ENCODE measurements at places on chromosomes 7 and 10. TPM values are rescaled to one million over a fixed set of nuclear protein-coding genes. Genes with fewer than 3 reads are reported as not detected.

- DNase-seq = no peak
- peak overlapping the region; percentile 70 for H3K4me3 ChIP-seq
- H3K27me3 ChIP-seq = no peaks in the 10 kb centered on the region
- H3K4me1 ChIP-seq = peaks cover 50% of the 10 kb centered on the region
- no peaks in the 10 kb centered on the region for H3K36me3 ChIP-seq
- peak overlapping the region; percentile 38 for H3K27ac ChIP-seq
Measured at GRCh38 chr7:142711746-142712616, 37.3 kb upstream of the PRSS1 start.

- H3K4me3 ChIP-seq = no peak overlapping the region
- no peak for DNase-seq
- H3K36me3 ChIP-seq = no peaks in the 10 kb centered on the region
Measured at GRCh38 chr7:142389544-142389943, 131.7 kb upstream of the PRSS58 start.

DNA sequence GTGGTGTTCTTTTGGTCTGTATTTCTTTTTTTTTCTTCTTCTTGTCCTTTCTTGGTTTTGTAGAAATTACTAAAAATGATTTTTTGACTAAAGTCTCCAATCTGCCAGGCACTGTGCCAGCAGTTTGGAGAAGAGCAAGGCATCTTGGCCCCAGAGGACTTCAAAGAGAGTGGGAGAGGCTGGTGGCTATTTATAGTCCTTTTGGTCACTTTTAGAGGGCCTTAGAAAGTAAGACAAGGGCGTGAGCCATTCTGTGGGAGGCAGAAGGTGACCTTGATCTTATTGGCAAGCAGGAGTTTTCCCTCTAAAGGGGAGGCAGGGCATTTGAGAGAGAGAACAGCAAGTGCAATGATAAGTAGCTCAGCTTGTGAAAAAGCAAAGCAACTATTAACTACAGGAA, 211.9 kb downstream of the GALNT17 start:
- no peaks in the 10 kb centered on the region for H3K27me3 ChIP-seq
- no peak overlapping the region for H3K27ac ChIP-seq
- DNase-seq = no peak
- H3K36me3 ChIP-seq = no peaks in the 10 kb centered on the region

Gene OR2A42
- total RNA-seq = not detected

Gene MRC1
- 1.4 TPM for total RNA-seq

GRCh38 chr10:44859546-44860285, 51.4 kb upstream of the TMEM72 start:
- H3K36me3 ChIP-seq = no peaks in the 10 kb centered on the region
- H3K4me1 ChIP-seq = no peaks in the 10 kb centered on the region
- no peak overlapping the region for H3K4me3 ChIP-seq
- no peaks in the 10 kb centered on the region for H3K27me3 ChIP-seq
- no peak overlapping the region for H3K27ac ChIP-seq
- DNase-seq = no peak

- no peak for DNase-seq
- no peak overlapping the region for H3K4me3 ChIP-seq
- H3K36me3 ChIP-seq = no peaks in the 10 kb centered on the region
Measured at GRCh38 chr10:49596493-49596809, 13.7 kb upstream of the SLC18A3 start.

GRCh38 chr10:127934383-127934782, 27.5 kb downstream of the PTPRE start:
- H3K4me3 ChIP-seq = no peak overlapping the region
- H3K4me1 ChIP-seq = no peaks in the 10 kb centered on the region
- no peak for DNase-seq
- H3K27me3 ChIP-seq = no peaks in the 10 kb centered on the region

- H3K4me3 ChIP-seq = no peak overlapping the region
- H3K27me3 ChIP-seq = no peaks in the 10 kb centered on the region
- no peak overlapping the region for H3K27ac ChIP-seq
- no peaks in the 10 kb centered on the region for H3K36me3 ChIP-seq
- no peaks in the 10 kb centered on the region for H3K4me1 ChIP-seq
Measured at GRCh38 chr7:8514781-8515519, 81.5 kb downstream of the NXPH1 start.

DNA sequence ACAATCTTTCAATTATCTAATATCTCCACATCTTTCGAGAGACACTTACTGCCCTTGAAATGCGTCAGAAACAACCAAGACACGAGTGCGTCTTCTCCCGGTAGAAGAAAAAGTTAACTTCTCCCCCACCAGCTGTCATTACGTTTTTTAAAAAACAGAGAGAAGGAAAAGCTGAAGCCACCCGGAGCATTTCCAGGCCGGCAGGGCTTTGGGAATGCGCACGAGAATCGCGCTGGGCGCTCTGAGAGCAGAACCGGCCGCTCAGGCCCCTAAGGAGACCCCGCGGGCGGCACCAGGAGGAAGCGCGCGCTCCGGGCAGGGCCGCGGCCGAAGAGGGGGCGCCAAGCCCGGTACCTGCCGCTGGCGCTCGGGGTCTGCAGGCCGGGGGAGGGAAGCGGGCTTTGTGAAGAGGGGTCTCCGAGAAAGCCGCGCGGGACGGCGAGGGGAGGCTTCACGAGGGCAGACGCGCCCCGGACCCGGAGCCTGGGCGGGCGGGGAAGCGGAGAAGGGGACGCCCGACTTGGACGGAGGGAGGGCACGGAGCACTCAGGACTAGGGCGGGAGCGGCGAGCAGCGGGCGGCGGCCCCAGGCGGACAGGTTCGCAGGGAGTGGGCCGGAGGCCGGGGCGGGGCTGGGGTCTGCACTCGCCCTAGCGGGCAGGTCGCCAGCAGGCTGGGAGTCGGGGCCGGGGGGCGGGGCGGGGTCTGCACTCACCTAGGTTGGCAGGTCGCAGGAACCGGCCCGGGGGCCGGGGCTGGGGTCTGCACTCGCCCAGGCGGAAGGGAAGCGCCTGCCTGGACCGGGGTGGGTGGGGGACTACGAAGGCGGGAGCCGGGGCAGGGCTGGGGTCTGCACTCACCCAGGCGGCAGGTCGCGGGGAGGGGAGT, 932 bp downstream of the ESYT2 start:
- peak overlapping the region; percentile 73 for H3K4me3 ChIP-seq
- no peaks in the 10 kb centered on the region for H3K36me3 ChIP-seq
- H3K4me1 ChIP-seq = peaks cover 34% of the 10 kb centered on the region
- DNase-seq = peak; percentile 47

- H3K36me3 ChIP-seq = no peaks in the 10 kb centered on the region
- no peak overlapping the region for H3K4me3 ChIP-seq
- DNase-seq = no peak
- H3K4me1 ChIP-seq = no peaks in the 10 kb centered on the region
Measured at GRCh38 chr7:136741941-136742340, 126.5 kb upstream of the CHRM2 start.

- H3K27ac ChIP-seq = no peak overlapping the region
- DNase-seq = no peak
- no peaks in the 10 kb centered on the region for H3K4me1 ChIP-seq
- H3K36me3 ChIP-seq = peaks cover 5% of the 10 kb centered on the region
- H3K4me3 ChIP-seq = no peak overlapping the region
Measured at GRCh38 chr10:112741830-112742402, 208.1 kb upstream of the TCF7L2 start.

GRCh38 chr10:62243647-62243997, 25.0 kb downstream of the RTKN2 start:
- peaks cover 16% of the 10 kb centered on the region for H3K4me1 ChIP-seq
- H3K27ac ChIP-seq = no peak overlapping the region
- H3K27me3 ChIP-seq = no peaks in the 10 kb centered on the region
- H3K36me3 ChIP-seq = no peaks in the 10 kb centered on the region

GRCh38 chr7:154696556-154696955, 306.4 kb downstream of the PAXIP1 start:
- H3K4me1 ChIP-seq = no peaks in the 10 kb centered on the region
- no peaks in the 10 kb centered on the region for H3K36me3 ChIP-seq
- no peak overlapping the region for H3K27ac ChIP-seq
- DNase-seq = no peak

GRCh38 chr7:19982841-19983835, 209.7 kb upstream of the TMEM196 start:
- H3K4me1 ChIP-seq = no peaks in the 10 kb centered on the region
- H3K4me3 ChIP-seq = no peak overlapping the region
- no peaks in the 10 kb centered on the region for H3K36me3 ChIP-seq

- H3K4me1 ChIP-seq = no peaks in the 10 kb centered on the region
- no peak overlapping the region for H3K27ac ChIP-seq
- DNase-seq = no peak
- no peaks in the 10 kb centered on the region for H3K36me3 ChIP-seq
Measured at GRCh38 chr7:154858836-154859537, 143.9 kb downstream of the PAXIP1 start.

- no peak overlapping the region for H3K27ac ChIP-seq
- peaks cover 13% of the 10 kb centered on the region for H3K27me3 ChIP-seq
- no peaks in the 10 kb centered on the region for H3K4me1 ChIP-seq
- no peak for DNase-seq
- no peak overlapping the region for H3K4me3 ChIP-seq
Measured at GRCh38 chr7:155363852-155364600, 66.3 kb downstream of the INSIG1 start.

Gene ACTL6B
- not detected for total RNA-seq

DNA sequence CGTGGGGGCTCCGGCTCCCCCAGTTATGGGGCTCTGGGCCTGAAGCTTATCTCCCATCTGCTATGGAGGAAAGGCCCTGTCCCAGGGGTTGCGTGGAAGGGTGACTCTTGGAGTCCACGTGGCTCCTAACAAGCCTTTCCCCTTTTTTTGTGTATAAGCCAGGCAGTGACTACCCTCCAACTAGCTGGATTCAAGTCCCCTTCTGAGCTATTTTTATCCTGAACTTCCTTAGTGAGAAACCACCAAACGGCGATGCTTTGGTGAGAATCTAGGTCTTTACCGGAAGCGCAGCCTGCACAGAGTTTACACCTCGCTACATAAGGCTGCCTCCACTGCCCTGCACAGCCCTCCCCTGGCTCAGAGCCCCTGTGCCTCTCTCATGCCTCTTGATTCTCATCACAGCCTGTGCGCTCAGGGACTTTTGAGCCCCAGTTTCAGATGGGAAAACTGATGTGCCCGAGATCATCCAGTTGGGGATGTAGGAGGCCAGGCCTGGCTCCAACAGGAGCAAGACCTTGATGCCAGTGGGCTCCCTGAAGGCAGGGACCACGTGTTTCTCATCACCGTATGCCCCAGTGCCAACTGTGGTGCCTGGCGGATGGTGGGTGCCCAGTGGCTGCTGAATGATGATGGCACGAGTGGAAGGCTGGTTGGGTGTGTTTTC, 102.3 kb upstream of the PPIF start:
- DNase-seq = no peak
- H3K27ac ChIP-seq = peak overlapping the region; percentile 49
- H3K4me3 ChIP-seq = peak overlapping the region; percentile 43
- peaks cover 71% of the 10 kb centered on the region for H3K4me1 ChIP-seq
- H3K27me3 ChIP-seq = no peaks in the 10 kb centered on the region
- no peaks in the 10 kb centered on the region for H3K36me3 ChIP-seq

DNA sequence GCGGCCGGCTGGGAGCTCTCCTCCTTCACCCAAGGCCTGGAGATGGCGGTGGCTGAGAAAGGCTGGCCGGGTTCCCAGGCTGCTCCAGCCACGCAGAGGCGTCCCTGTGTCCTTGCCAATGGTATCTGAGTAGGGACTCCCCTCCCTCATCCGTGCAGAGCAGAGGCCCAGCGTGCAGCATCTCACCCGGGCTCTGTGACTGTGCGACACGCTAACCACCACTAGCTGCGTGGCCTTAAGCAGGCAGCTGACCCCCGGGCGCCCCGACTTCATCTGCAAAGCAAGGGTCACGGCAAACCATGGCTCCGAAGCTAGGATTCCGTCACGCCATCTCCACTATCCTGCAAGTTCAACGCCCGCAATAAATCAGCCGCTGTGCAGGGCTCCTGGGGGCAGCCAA, 47.2 kb upstream of the TNRC18 start:
- H3K4me1 ChIP-seq = no peaks in the 10 kb centered on the region
- no peak overlapping the region for H3K27ac ChIP-seq
- no peak for DNase-seq
- H3K27me3 ChIP-seq = no peaks in the 10 kb centered on the region
- H3K36me3 ChIP-seq = no peaks in the 10 kb centered on the region

GRCh38 chr7:55641273-55641691, 69.0 kb upstream of the VOPP1 start:
- H3K27me3 ChIP-seq = no peaks in the 10 kb centered on the region
- no peaks in the 10 kb centered on the region for H3K36me3 ChIP-seq
- H3K4me1 ChIP-seq = peaks cover 7% of the 10 kb centered on the region
- no peak overlapping the region for H3K27ac ChIP-seq

DNA sequence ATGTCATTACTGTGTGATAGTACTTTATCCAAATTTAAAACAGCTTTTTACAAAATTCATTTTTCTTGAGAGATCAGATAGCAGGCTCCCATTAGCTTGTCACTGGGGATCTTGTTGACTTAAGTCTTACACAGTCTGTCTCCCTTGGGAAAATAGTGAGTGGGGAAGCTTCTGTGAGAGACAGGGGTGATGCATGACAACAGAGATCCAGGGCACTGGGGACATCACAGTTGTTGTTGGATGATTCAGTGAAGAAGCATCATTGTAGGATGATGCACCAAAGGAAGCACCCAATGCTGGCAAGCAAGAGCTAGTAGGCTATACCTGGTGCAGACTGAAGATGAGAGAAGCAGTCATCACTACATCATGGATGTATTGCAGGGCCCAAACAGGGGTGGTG, 284.7 kb downstream of the HDAC9 start:
- H3K4me3 ChIP-seq = no peak overlapping the region
- no peaks in the 10 kb centered on the region for H3K4me1 ChIP-seq
- DNase-seq = no peak
- H3K27ac ChIP-seq = no peak overlapping the region
- H3K36me3 ChIP-seq = no peaks in the 10 kb centered on the region
- H3K27me3 ChIP-seq = no peaks in the 10 kb centered on the region

Gene FAM200A
- total RNA-seq = 8.4 TPM

Gene C10orf143
- 5.7 TPM for total RNA-seq

GRCh38 chr7:144717720-144718119, 118.1 kb downstream of the TPK1 start:
- DNase-seq = no peak
- no peaks in the 10 kb centered on the region for H3K36me3 ChIP-seq
- H3K27me3 ChIP-seq = no peaks in the 10 kb centered on the region
- no peak overlapping the region for H3K4me3 ChIP-seq
- no peak overlapping the region for H3K27ac ChIP-seq

- no peaks in the 10 kb centered on the region for H3K36me3 ChIP-seq
- no peak overlapping the region for H3K4me3 ChIP-seq
- no peaks in the 10 kb centered on the region for H3K27me3 ChIP-seq
- H3K4me1 ChIP-seq = no peaks in the 10 kb centered on the region
Measured at GRCh38 chr10:43978936-43979335, 330.3 kb upstream of the ZNF32 start.

- no peak overlapping the region for H3K27ac ChIP-seq
- H3K4me1 ChIP-seq = no peaks in the 10 kb centered on the region
Measured at GRCh38 chr10:19974138-19974537, 157.9 kb downstream of the PLXDC2 start.

DNA sequence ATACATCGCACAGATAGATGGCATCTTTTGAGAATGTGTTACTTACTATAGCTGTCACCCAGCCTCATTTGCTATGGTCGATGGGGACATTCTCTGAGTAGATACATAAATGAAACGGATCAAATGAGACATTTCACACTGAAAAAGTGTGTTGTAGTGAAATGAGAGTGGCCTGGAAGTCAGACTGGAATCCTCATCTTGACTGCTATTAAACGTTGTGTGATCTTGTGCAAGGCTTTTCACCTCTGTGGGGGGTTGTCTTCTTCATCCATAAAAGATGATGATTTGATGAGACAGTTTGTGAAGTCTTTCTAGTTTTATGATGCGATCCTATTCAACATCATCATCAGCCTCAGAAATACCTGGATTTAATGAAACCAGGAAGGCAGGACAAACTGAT, 155.4 kb upstream of the MYO3A start:
- no peaks in the 10 kb centered on the region for H3K4me1 ChIP-seq
- no peak overlapping the region for H3K4me3 ChIP-seq
